ENCODE measurements at places on chromosomes 3 and 15.

DNA sequence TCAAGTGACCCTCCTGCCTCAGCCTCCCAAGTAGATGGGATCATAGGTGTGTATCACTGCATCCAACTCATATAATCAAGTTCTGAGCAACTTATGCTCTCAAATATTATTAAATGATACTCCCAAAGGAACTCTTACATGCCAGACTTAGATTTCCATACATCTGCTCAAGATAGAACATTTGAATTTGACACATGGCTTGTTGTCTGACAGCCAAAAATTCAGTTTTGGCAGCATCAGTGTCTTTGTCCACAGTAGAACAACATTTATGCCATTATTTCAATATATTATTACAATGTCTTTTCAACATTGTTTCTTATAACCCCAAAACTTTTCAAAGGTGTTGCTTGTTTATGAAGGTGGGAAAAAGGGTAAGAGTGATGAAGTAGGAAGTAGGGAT is 116.2 kb downstream of the SUCNR1 start:
- no peak for DNase-seq

- DNase-seq = peak; percentile 7
These were observed 254.8 kb upstream of the EOMES start for GRCh38 chr3:27976933-27977332.

DNA sequence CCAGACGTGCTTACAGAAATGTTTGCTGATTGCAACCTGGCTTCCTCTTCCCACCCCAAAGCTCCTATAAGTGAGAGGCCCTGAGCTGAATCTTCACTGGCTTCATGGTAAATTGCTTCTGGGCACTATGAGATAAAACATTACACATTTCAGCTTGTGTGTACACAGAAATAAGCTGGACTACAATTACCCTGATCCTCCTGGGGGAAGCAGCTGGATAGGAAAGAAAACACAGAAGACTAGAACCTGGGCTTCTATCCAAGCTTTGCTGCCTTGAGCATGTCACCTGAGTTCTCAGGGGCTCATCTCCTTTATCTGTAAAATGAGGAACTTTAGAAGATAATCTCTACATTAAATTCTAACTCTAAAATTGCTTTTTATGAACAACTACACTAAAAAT is 40.3 kb downstream of the THBS1 start:
- DNase-seq = no peak

- no peak for DNase-seq
These were observed 12.2 kb upstream of the ZBED2 start for GRCh38 chr3:111607240-111607920.

DNA sequence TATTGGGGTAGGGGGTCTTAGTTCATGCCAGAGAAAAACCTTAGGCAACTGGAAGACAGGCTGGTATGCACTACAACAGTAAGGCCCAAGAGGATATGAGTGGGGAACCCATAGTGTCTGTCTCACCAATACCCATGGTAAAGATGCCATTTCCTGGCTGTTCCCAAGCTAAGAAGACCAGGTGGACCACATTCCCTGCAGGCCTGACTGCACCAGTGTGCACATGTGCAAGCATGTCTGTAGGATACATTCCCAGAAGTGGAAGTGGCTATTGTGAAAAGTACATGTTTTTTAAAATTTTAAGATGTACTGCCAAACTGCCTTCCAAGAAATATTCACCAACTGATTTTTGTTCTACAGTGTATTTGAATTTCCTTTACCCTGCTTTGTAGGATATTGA is 207.3 kb upstream of the CTNNB1 start:
- DNase-seq = no peak

- DNase-seq = no peak
These were observed 545.6 kb upstream of the ZNF385D start for GRCh38 chr3:22296601-22297000.

DNA sequence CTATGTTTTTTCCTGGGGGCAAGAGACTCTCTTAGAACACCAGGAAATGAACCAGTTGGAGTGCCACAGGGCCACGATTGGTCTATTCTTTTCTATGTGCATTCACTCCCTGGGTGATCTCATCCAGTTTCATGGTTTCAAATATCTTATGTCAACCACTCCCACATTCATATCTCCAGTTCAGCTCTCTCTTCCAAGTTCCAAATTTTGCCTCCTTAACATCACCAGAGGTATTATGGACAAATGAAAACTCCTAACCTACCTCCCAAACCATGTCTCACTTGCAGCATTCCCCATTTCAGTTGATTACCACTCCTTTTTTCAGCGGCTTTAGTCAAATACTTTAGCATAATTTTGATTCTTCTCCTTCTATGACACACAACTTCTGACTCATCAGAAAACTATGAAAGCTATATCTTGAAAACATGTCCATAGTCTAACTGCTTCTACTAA is 203.1 kb upstream of the SEMA6D start:
- DNase-seq = no peak

- DNase-seq = no peak
These were observed 22.2 kb upstream of the ZNF710 start for GRCh38 chr15:89978914-89979313.

GRCh38 chr15:88975891-88976290 is 62.7 kb upstream of the MFGE8 start:
- DNase-seq = no peak

DNA sequence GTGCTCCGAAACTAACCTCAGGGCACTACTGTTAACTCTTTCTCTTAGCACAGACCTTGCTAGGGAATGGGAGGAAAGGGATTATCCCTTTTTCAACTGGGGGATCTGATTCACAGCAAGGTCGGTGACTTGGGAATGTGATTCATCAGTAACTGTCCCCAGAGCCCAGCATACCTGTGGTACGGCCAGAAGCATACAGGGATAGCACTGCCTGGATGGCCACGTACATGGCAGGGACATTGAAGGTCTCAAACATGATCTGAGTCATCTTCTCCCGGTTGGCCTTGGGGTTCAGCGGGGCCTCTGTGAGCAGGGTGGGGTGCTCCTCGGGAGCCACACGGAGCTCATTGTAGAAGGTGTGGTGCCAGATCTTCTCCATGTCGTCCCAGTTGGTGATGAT is 2.3 kb downstream of the ACTC1 start:
- DNase-seq = no peak

DNA sequence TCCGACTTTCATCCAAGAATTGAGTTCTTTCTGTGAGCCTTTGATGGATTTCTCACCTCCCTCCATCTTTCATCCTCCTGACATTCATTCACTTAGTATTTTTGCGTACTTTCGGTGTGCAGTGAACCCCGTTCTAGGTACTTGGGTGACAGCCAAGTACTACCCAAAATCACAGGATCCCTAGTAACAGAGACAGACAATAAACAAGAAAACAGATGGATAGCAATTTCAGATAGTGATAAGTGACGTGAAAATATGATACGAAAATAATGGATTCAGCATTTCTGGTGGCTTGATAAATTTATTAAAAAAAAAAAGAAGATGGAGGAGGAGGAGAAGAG is 264 bp upstream of the CMTM6 start:
- no peak for DNase-seq

DNA sequence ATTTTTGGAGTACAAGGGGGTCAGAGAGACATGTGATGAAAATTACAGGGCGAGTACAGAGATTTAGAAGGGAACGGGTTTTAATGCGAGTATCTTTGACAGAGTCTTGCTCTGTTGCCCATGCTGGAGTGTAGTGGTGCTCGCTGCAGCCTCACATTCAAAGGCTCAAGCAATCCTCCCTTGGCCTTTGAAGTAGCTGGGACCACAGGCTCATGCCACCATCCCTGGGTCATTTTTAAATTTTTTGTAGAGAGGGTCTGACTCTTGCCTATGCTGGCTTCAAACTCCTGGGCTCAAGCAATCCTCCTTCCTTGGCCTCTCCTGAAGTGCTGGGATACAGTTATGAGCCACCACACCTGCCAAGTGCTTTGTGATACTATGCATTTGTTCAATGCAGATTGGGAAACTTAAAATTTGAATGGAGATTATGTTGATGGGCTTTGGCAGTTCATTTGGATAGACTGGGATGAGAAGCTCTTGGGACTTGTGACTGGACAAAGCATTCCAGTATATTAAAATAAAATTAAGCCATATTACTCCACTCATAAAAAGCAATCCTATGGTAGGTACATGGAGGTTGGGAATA is 4.0 kb upstream of the LMLN start:
- no peak for DNase-seq

GRCh38 chr15:90287101-90287500 is 21.6 kb downstream of the NGRN start:
- no peak for DNase-seq

DNA sequence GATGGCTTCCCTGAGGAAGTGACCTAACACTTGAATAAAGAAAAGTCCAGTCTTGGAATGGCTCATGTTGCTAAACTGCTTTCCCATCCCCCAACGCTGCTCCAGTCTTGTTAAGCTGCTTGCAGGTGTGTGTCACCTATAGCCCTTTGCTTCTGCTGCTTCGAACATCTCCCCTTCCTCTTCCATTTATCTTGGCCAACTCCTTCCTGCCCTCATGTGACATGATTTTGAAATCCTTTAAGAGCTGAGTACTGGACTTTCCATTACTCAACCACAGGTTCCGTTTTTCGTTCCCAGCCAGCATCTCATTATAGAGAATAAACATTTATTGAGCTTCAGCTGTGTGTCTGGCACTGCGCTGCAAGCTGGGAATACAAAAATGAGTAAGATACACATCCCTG is 1.7 kb downstream of the ATG7 start:
- DNase-seq = no peak

GRCh38 chr3:171956181-171956683 is 83.1 kb upstream of the FNDC3B start:
- DNase-seq = no peak

DNA sequence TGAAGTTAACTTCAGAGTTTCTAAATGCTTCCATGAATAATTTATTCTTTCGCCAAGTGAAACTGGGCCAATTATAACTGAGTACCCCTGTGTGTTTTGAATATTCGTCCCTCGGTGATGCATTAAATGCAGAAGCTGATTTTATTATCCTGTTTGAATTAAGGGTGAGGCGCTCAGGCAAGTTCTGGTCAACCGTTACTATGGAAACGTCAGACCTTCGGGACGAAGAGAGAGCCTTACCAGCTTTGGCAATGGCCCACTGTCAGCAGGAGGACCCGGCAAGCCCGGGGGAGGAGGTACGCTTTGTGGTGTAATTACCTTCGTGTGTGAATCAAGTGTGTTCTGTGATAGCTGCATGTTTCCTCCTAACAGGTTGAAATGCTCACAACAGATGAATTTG is 239.8 kb downstream of the ITPR1 start:
- DNase-seq = no peak

DNA sequence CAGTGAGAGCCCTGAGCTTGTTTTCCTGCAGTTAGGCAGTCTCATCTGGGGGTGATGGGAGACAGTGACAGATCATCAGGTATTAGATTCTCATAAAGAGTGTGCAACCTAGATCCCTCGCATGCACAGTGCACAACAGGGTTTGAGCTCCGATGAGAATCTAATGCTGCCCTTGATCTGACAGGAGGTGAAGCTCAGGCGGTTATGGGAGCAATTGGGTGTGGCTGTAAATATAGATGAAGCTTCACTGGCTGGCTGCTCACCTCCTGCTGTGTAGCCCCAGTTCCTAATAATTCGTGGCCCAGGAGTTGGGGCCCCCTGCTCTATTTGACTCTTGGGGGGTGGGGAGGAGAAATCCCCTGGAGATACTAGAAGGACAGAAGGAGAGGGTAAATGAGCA is 309.4 kb upstream of the STT3B start:
- DNase-seq = no peak

DNA sequence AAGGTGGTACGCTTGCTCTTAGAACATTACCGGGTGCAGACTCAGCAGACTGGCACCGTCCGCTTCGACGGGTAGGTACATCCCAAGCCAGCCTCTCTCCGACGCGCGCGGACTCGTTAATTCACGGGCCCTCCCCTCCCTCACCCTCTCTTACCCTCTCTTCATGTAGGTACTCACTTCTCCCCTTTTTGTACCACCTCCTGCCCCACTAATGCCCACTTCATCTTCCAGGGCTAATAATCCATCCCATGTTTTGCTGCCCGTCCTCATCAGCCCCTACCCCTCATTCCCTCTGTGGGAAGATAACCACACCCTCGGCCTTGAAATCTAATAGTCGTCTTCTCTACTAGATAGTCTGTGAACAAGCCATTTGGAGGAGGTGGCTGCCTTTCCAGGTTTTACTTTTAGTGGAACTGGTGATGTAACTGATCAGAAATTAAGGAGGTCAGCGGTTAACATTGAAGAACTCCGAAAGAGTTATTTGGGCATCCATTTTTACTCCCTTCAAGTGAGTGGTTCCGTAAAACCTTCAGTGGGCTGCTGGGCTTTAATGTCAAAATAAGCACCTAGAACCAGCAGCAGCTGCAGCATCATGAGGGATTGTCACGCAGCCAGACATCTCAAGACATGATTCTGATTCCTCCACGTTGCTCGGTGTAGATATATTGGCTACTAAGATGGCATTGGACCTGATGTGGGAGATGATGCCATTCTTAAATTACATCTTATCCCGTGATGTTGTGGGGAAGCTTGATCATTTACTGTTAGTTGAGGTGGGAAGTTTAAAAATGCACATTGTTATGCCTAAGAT is 1.3 kb downstream of the FEM1B start:
- no peak for DNase-seq

DNA sequence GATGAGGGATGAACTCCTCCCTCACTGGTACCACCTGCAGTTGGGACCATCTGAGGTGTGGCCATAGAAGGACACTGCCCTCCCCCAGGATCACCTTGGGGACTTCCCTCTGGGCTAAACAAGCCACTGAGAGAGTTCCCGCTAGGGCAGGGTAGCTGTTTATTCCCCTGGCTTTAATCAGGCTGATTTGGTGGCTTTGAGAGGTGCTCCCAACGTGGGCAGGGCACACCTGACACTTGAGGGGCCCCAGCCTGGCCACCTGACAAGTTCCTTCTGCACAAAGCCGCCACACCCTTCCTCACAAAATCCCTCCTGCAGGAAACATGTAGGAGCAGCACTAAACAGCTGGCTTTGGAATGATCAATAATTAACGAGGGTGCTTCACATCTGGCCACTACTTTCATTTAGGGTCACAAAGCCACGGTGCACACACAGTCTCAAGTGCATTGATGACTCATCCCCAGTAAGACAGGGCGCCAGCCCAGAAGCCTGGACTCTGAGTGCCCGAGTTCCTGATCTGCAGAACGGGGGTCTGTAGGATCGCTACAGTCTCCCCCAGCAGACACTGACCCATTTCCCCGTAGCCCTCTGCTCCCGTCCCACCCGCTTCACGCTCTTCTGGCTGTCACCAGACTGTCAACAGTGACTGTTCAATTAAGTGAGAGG is 75.1 kb downstream of the ATP10A start:
- DNase-seq = peak; percentile 0

DNA sequence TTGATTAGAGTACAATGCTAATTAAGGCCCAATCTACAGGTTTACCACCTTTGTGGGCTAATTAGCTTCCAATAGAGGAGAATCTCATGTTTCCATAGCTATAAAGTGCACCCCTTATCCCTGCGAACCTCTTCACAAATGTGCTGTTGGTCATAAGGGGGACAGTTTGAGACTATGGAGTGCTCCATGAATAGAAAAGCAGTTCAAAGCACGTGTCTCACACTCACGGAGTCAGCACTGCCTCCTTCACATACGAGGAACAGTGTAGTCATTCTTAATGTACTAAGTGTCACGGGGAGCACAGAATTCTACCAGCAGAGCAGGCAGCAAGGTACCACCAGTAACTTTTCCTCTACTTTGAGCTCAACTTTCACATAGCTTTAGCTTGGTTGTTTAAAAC is 62.1 kb downstream of the ETV5 start:
- DNase-seq = no peak

Measured in Calu3 (cell line).